Amniotic epithelial cell (primary cell): ENCODE measurements at places on chromosomes 11 and 22.

GRCh38 chr11:34457607-34458006, 18.9 kb downstream of the CAT start:
- no peak for DNase-seq

DNA sequence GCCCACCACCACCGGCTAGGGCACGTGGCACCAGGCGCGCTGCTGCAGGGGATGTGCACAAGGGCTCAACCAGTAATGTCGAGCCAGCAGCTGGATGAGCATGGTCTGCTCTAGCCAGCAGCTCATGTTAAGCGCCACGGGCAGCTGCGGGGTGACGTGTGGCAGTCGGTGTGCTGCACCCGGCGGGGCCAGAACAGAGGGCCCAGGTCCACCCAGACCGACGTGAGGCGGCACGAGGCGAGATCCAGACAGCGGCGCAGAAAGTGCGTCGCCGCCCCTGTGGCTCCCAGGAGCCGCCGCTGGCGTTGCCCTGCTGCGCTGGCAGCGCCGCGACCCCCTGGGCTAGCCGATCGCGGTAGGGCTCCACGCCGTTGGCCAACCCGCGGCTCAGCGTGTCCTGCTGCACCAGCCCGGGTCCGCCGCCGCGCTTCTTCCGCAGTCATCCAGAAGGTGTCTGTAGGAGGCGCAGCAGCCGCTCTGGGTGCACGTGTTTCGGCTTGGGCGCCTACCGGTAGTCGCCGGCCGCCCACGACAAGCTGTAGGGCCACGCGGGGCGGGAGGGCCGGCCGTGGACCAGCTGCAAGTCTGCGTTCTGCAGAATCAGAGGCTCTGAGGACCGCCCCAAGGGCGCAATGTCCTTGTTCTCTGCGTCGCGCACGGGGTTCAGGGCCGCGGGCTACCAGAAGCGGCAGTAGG, 4.6 kb upstream of the GALR3 start:
- peak; percentile 45 for DNase-seq

- DNase-seq = peak; percentile 78
Observed at GRCh38 chr11:74449369-74449931, 17.9 kb downstream of the KCNE3 start.

GRCh38 chr11:2527621-2528291, 82.9 kb downstream of the KCNQ1 start:
- DNase-seq = no peak

- peak; percentile 64 for DNase-seq
Observed at GRCh38 chr11:96333191-96333719, 9.7 kb downstream of the MAML2 start.

- no peak for DNase-seq
Observed at GRCh38 chr11:76480241-76480640, 35.4 kb downstream of the EMSY start.

DNA sequence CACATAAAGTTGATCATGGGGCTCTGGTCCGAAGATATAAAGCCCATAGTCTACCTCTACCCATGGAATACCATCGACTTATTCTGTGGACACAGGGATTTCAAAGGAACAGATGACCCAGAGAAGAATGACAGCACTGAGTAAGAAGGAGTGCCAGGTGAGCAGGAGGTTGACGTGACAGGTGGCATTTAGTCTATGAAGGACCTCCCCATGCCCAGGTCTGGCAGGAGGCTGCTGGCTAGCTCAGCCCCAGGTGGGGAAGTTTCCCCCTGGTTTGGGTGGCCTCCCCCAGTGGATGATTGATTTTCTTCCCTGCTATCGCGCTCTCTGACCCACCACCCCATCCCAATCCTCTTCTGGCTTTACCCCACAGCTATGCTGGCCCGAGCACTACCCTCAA, 39.1 kb downstream of the KCNC1 start:
- no peak for DNase-seq

DNA sequence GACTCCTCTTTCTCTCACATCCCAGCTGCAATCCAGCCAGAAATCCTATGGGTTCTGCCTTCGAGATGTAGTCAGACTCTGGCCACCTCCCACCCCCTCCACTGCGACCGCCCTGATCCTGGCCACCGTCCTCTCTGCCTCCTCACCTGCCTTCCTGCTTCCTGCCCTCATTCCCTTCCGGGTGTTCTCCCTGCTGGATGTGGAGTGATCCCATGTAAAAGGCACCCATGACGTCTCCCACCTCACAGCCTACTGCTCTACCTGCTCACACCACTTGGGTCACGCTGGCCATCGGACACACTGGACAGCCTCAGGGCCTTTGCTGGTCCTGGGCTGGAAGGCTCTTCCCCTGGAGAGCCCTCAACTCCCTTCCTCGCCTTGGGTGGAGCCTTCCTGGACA, 33.7 kb upstream of the CD5 start:
- no peak for DNase-seq

GRCh38 chr11:121933294-121933693, 182.7 kb downstream of the BLID start:
- DNase-seq = no peak

- no peak for DNase-seq
Observed at GRCh38 chr11:76613901-76614300, 56.6 kb downstream of the LRRC32 start.

GRCh38 chr11:83827940-83828554, 541.9 kb upstream of the CCDC90B start:
- DNase-seq = peak; percentile 39

DNA sequence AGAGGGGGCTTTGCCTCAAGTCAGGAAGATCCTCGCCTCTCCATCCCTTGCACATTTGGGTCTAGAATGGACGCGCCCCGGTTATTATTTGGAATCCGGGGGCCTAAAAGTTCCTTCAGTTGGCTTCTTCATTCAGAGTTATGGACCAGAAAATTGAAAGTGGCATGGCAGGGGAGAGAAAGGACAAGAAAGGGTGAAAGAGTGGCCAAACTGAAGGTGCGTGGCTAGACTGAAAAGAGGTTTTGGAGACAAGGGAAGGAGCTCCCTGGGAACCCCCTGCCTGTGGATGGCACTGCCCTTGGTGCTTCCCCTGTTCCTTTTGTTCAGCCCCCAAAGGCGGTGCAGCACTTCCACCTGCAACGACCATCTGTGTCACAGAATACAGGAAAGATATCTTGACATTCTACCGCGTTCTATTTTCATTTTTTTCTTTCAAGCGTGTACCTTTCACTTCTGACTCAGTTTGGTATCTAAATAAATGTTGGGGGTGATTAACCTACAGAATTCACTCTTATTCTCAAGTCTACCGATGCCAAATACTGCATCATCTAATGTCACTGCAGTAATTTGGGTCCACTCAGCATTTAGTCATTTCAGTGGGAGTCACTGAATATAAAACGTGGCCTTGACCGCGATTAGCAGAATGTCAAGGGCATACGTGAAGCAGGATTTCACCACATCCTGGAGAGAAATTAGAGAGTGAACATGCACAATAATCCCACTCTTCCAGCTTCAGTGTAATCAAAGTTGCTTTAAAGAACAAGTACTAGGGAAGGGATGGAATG, 88.1 kb upstream of the ARHGAP32 start:
- peak; percentile 25 for DNase-seq

DNA sequence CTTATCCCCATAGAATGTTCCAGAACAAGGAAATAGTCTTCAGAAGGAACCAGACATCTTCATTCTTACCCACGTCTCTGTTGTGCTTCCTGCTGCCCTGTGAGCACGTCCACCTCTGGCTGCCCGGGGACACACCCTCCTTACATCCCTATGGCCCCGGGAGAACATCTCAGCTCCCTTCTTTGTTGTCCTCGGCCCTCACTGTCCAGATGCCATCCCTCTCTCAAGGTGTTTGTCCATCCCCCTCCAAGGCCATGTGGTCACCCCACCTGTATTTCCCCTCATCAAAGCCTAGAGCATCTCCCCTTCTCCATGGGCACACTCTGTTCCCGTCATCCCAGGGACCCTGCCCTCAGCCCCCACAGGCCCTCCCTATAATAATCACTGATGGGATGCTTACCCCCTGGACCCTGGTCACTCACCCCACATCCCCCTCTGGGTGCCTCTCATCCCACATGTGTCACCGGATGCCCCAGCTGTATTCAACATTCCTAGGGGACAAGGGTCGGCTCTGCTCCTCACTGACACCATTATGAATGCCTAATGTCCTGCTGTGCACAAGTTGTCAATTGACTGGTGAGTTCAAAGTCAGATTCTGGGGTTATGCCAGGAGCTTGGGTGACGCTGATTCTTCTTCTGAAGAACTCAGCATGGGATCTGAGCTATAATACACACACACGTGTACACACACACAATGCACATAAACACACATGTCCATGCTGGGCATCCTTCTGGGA, 28.8 kb downstream of the IGLL5 start:
- DNase-seq = no peak

- no peak for DNase-seq
Observed at GRCh38 chr11:134483291-134483690, 71.2 kb upstream of the B3GAT1 start.

- no peak for DNase-seq
Observed at GRCh38 chr22:47460176-47460575, 697.7 kb downstream of the TBC1D22A start.

DNA sequence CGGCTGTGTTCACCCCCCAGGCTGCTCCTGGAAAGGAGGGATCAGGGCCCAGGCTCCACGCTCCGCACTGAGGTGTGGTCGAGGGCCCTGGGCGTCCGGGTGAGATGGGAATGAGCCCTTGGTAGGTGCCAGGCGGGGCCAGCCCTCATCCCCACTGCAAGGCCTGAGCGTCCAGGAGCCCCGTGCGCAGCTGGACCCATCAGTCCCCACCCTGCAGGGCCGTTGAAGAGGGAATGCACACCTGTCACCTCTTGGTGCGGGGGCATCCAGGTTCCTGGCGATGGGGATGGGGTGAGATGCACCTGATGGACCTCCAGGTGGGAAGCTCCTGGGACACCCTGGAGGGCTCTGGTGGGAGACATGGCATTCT, 72.2 kb downstream of the KCNQ1 start:
- no peak for DNase-seq

GRCh38 chr22:39518996-39519680, 1.2 kb upstream of the ATF4 start:
- DNase-seq = no peak

DNA sequence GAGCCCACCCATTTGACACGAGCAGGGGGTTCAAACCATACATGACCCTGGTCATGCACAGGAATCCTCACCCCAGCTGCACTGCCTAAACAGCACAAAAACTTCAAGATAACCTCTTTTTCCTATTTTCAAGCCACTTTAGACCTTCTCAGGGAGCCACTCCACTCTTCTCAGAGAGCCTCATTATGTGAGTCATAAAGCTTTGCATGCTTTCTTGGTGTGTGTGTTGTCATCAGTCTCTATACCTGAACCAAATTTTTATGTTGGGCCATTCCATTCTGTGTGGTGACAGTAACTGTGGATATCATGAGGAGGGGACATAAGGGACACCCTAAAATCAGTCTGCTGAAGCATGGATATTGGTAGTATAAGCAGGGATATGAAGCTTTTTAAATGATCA, 769.5 kb upstream of the API5 start:
- no peak for DNase-seq

DNA sequence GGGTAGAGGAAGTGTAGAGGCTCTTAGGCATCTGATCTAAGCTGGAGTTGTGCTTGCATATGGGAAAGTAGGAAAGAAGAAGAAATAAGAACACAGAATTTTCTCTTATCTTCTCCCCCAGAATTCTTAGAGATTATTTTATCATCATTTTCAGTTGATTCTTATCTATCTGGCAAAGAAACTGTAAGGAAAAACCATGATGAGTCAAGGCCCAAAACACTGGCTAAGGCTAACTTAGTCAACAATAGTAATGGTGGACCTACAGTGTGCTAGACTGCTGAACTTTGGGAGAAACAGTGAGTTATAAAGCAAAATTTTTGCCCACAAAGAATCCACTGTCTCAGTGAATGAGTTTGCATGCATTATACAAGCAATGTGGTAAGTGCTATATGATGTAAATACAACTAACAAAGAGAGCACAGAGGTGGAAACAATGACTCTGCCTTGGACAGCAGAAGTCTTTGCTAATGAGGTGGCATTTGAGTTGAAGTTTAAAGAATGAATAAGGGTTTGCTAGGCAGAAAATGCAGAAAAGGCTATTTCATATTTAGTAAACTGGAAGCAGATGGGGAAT, 344.5 kb upstream of the PLET1 start:
- peak; percentile 64 for DNase-seq

DNA sequence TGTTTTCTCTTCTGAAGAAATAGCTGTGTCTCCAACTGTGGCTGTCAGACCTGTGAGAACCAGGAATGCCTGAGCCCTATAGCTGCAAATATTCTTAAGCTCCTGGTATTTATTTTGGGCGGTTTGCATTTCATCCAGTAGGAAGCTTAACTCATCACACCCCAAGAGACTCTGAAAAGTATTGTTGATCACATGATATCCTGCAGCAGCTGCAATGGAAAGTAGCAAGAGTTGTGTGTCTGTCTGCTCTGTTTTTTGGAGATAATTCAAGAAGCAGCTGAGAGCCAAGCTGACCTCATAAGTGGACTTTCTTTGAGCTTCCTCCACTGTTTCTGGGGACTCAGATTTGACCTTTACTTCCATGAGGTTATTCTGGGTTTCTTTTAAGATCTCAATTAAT, 36.4 kb upstream of the MRPL17 start:
- DNase-seq = no peak

GRCh38 chr11:34869425-34869824, 46.8 kb downstream of the APIP start:
- DNase-seq = no peak

DNA sequence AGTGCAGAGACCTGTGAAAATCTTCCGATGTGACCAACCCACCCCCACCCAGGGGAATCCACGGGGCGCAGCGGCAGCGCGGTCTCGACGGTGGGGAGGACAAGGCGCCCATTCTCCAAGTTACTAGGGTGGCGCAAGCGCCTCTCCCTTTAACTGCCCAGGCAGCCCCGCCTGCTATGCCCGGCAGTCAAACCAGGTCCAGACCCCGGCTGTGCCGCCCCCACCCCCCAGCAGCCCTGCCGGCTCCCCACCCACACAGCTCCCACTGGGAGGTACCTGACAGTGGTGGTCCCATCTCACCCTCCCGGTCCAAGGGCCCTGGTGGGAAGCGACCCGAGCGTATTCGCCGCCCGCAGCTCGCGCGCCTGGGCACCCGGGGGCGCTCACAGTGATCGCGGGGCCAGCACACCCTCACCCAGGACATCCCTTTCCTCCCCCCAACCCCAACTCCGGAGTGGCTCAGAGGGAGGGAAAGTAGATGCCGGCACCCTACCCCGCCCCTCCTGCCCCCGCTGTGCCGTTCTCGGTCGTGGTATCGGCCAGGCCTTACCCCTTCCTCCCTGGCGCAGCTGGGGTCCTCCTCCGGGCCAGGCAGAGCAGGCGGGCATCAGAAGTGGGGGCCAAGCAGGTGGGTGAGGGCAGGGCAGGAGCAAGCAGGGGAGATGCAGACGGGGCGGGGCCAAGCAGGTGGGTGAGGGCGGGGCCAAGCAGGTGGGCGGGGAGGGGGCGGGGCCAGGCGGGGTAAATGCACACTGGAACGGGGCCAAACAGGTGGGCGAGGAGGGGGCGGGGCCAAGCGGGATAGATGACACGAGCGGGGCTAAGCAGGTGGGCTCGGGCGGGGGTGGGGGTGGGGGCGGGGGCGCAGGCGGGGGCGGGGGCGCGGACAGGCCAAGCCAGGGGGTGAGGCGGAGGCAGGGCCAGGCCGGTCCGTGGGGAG, at the start of gene TRPM5:
Gene TRPM5, minus strand, starts transcription at position 634 of the 940 bp plus-strand sequence. CDS start 21,478 bp downstream, outside the sequence.
- no peak for DNase-seq

- DNase-seq = no peak
Observed at GRCh38 chr11:85673393-85673792, 8.5 kb upstream of the CREBZF start.
